ENCODE measurements at places on chromosomes 7 and 10.

DNA sequence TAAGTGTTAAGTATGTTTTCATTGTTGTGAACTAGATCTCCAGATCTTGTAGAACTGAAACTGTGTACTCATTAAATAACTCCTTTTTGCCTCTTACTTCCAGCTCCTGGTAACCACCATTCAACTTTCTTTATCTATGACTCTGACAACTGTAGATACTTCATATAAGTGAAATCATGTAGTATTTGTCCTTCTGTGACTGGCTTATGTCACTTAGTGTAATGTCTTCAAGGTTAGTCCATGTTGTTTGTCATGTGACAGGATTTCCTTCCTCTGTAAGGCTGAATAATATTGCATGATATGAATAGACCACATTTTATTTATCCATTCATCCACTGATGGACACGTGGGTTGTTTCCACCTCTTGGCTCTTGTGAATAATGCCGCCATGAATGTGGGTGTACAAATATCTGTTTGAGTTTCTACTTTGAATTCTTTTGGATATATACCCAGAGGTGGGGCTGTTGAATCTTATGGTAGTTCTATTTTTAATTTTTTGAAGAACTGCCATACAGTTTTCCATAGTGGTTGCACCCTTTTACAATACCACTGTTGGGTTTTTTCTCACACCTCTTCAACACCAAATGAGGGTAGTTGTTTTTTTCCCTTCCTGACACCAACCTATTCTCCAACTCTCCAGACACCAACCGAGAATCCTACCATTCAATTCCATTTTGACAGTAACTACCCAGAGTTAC, 10.7 kb upstream of the FMC1 start:
- no peak for DNase-seq

- no peak for DNase-seq
Measured at GRCh38 chr7:2604608-2605174, 27.1 kb upstream of the TTYH3 start.

- DNase-seq = no peak
Measured at GRCh38 chr7:51376420-51377092, 59.9 kb upstream of the COBL start.

GRCh38 chr7:4143511-4144171, 538.5 kb upstream of the FOXK1 start:
- no peak for DNase-seq

- no peak for DNase-seq
Measured at GRCh38 chr10:101624526-101625102, 36.5 kb downstream of the DPCD start.

DNA sequence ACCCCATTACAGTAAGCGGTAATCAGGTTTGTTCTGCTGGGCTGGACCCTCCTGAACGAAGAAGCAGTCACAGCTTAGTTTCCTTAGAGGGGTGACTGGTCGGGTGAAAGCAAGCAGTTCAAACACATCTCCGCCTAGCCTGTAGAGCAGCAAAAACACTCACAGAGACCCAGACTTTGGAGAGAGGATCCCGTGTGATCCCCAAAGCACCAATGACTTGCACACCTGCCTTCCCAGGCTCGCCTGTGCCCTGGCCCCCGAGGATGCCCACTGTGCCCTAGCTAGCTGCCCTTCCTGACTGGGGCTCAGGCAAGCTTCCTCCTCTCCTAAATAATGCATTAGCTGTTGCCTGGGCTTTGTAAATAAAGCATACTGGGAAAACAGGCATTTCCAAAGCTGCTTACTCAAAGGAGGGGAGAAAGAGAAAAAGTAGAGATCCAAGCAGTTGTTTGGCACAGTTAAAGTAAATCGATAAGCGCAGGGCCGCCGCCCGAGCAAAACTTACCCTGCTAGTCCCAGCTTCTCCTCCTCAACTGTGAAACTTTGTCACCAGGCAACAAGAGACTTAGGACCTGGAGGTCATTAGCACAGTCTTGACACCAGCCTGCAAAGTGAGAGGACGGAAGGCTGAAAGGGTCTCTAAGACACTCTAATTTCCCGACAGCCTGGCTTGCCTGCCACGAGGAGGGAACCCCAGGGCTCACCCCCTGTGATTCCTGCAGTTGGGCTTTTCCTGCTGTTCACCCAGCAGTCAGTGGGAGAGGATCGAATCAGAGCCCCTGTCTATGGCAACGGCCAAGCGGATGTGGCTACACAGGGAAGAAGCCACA, 4.8 kb downstream of the LRRC18 start:
- no peak for DNase-seq

DNA sequence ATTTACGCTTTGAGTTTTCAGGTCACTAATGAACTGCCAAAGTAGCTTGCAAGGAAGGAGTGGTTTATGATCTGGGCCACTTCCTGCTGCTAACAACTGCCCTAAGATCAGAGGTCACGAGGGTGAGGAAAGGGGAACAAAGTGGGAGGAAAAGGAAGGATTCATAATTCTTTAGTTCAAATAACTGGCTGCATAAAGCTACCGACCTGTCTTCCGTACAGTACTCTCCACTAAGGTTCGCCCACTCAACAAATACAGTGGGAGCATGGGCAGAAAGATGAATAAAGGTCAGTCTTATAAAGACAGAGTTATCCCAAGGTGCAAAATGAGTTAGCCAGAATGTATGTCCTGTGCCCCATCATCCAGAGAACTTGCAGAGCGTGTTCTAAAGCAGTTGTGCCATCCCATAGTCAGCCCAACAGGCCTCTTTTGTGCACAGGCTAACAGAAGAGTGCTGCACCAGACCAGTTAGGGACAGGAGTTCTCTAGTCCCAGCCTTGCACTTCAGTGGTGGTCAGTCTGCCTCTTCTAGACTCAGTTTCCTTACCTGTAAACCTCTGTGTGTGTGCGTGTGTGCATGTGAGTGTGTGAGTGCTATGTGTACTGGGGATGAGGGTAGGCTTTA, 65.9 kb downstream of the CREB3L2 start:
- peak; percentile 29 for DNase-seq

GRCh38 chr10:12533151-12533550, 183.8 kb downstream of the CAMK1D start:
- DNase-seq = no peak

- no peak for DNase-seq
Measured at GRCh38 chr7:124566583-124566982, 199.0 kb downstream of the GPR37 start.

- DNase-seq = no peak
Measured at GRCh38 chr10:113320211-113320610, 232.6 kb upstream of the HABP2 start.

DNA sequence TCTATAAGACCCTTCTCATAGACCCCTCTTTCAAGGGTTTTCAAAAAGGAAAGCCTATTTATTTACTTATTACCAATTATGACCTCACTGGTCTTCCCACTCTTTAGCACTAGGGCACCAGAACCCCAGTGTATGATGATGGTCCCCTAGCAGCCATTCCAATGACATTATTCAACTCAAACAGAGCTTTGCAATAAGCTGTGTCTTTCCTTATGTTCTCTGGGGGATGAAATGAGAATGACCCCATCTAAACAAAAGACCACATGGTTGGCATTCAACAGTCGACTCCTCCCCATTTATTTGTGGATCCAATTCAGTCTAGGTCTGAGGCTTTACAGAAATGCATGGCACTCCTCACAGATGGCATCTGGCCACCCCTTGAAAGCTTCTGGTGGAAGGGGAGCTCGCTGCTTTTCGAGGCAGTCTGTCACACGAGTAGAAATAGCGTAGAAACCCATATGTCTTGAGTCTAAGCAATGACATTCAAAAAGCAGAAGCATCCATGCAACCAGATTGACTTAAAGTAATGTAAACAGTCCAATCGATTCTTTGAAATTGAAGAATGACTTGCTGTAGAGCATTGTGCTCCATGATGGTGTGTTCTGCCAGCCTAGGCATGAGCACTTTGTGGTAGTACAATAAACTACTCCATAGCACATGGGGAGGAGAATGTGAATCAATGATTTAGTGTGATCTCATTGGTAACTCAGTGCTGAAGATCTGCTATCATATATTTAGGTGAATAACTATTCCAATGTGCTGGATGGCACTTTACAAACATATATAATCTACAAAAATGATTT, 29.8 kb downstream of the NRP1 start:
- DNase-seq = no peak

DNA sequence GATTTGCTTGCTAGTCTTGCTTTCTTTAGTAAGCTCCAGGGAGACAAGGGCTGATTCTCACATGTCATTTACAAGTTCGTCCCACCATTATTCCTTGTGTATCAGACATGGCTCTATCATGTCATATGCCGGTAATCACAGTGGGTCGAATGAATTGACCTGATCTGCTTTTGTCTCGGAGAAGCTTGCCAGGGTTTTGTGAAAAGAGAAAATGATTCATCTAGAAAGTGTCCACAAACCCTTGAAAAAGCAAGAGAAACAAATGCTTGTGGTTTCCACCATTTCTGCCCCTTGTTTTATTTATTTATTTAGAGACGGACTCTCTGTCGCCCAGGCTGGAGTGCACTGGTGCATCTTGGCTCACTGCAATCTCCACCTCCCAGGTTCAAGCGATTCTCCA, 278.5 kb downstream of the TCF7L2 start:
- DNase-seq = no peak

DNA sequence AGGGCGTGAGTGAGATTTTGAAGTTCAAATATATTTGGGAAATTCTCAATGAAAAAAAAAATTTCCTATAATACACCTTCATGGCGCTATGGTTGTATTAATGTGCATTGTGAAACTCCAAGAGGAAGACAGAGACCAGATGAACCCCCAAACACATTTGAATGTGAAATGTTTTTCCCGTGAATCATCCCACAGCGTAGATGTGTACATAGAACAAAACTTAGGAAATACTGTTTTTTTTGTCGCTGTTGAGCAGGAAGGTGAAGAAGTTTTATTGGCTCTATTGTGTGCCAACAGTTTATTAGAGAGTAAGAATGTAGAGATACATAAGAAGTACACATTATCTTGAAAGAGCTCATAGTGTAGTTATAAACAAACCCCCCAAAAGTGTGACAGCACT, 134.0 kb downstream of the KCND2 start:
- DNase-seq = no peak

GRCh38 chr10:14259696-14260566, 70.8 kb downstream of the FRMD4A start:
- no peak for DNase-seq

DNA sequence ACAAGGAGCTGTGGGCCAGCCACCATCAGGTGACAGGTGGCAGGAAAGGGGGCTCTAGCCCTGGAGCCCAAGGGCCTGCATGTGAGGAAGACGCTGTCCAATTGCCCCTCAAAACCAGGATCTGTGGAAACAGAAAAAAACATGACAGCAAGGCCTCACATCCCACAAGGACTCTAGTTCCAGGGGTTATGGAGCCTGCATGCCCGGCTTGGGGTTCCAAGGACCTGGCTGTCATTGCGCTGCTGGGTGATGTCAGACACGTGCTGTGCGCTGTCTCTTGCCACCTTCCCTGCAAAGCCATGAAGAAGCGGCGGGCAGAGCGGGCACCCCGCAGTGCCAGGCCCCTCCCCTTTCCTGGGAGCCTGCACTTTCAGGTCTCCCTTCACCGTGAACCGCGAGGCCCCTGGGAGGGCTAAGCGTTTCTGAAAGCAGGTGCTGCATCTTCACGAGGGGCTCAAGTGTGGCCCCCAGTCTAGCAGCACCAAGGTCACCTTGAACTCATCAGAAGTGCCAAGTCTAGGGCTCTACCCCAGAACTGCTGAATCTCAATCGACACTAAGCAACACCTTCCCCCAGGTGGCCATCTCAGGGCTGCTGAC, 15.1 kb upstream of the CRYGN start:
- no peak for DNase-seq

- DNase-seq = peak; percentile 67
Measured at GRCh38 chr10:11113156-11113555, 95.5 kb downstream of the CELF2 start.

- no peak for DNase-seq
Measured at GRCh38 chr10:86451604-86451960, 70.0 kb downstream of the WAPL start.

- DNase-seq = no peak
Measured at GRCh38 chr7:134916171-134916883, 70.0 kb upstream of the AGBL3 start.

DNA sequence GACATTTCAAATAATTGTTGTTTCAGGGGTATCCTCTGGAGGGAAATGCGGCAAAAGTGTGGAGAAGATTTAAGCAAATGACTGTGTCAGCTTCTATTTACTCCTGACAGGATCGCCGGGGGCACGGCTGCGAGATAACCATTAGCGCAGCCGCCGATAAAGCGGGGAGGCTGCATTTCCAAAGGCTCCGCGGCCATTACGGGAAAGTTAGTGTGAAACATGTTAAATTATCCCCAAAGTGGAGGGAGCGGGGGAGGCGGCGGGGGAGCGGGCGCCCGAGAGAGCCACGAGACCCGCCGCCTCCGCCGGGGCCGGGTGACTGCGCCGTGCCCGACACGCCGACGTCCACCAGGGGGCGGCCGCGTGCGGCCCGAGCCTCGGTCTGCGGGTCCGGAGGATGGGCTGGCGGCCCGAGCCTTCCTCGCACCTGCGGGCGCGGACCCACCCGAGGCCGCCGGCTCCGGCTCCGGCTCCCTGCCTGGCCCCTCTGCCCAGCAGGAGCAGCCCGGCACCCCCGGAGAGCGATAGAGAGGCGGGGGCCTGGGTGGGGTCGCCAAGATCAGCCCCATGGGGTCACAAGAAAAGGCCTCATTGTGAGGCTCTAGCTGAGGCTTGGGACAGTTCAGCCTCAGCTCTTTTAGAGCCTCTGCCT, 74.4 kb upstream of the PAX2 start:
- DNase-seq = peak; percentile 29

GRCh38 chr7:5549096-5549763, 125.6 kb upstream of the TNRC18 start:
- DNase-seq = no peak

DNA sequence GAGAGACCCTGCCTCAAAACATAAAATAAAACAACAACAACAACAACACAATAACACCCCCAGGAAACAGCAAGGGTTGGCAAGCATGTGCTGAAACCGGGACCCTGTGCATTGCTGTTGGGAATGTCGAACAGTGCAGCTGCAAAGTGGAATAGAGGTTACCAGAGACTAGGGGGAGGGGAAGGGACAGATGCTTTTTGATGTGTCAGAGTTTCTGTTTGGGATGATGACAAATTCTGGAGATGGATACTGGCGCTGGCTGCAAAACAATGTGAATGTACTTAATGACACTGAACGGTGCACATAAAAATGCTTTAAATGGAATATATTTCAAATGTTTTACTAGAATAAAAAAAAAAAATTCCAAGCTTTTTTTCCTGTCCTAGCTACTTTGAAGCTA, 241.8 kb downstream of the TEX36 start:
- no peak for DNase-seq

DNA sequence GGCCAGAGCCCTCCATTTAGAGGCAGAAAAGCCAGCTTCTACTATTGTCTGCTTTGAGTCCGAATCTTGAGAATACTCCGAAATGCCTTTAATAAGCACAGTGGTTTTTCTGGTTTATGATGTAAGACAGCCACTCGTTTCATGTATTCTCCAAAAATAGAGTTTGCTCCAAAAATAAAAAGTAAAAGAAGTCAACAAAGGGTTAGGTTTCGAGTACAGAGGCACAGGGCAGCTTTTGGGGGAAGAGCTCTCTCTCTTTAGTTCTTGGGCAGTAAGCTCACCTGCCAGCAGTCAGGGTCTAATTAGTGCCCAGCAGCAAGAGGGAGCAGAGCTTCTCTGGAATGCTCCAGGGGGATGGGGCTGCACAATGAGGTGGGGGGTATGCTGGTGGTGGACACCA, 20.2 kb downstream of the CREB3L2 start:
- DNase-seq = no peak
